SIG-M5 (cell line): ENCODE measurements at places on chromosomes 2 and 18.

- no peak for DNase-seq
Observed at GRCh38 chr2:32591669-32592463, 36.0 kb upstream of the TTC27 start.

DNA sequence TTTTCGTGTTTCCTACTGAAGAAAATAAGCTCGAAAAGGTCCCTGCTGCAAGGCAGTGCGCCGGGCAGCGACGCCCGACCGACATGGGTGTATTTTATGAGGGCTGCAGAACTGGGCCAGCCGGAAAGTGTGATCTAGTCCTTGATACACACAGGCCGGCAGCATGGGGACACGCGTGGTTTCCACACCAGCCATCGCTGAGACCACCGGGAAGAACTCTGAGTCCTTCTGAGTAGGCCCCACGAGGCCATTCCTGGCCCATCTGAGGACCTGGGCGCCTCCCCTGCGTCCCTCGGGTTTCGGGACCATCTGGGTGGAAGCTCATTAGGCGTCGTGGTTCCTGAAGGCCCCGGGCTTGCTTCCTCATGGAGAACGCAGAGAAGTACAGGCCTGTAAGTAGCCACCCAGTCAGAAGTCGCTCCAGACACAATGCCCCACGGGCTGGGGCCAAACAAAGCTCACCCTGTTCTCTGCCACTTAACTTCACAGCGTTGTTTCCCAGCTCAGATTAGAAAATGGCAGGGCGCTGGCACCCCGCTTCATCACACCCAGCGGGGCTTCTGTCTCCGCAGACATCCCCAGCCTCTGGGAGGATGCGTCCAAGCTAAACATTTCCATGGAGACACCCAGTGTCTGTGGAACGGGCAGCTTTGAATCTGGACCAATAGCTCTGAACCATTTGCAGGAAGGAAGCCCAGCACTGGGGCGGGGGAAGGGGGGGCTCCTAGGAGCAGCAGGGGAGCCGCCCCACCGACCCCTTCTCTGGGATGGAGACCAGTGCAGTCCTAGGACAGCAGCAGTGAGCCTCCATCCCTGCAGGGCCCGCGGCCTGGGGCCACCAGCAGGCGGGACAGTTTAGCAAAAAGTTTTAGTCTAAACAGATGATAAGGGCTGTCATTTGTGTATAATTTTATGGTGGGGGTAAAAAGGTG lies 2.4 kb downstream of the NFATC1 start:
- no peak for DNase-seq

- DNase-seq = no peak
Observed at GRCh38 chr18:60277855-60278480, 94.6 kb downstream of the MC4R start.

DNA sequence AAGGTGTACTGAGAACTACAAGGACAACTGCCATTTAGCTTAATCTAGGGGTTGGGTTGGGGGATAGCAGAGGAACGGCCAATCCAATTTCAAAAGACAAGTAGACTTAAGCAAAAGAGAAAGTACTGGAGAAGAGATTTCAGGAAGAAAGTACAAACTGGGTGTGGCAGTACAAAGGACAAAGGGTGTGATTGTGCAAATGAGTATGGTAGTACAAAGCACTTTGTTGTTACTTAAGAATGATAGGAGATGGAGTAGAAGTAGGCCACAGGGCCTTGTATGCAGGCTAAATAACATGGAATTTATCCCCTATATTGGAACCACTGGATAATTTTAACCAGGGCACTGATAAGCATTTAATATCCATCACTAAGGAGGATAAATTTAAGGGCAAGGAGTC lies 4.7 kb upstream of the ORC2 start:
- no peak for DNase-seq

- peak; percentile 17 for DNase-seq
Observed at GRCh38 chr18:5868218-5868854, 27.0 kb downstream of the TMEM200C start.
